ENCODE measurements at places on chromosomes 1 and 21. TPM values are rescaled to one million over a fixed set of nuclear protein-coding genes. Genes with fewer than 3 reads are reported as not detected.

The DDI2 gene
- 55.4 TPM for total RNA-seq

- H3K27me3 ChIP-seq = no peaks in the 10 kb centered on the region
- no peaks in the 10 kb centered on the region for H3K36me3 ChIP-seq
- no peaks in the 10 kb centered on the region for H3K4me1 ChIP-seq
- H3K27ac ChIP-seq = no peak overlapping the region
- DNase-seq = no peak
Observed at GRCh38 chr1:80542231-80542630, 1258.5 kb upstream of the ADGRL2 start.

- H3K4me3 ChIP-seq = no peak overlapping the region
- peaks cover 16% of the 10 kb centered on the region for H3K27me3 ChIP-seq
Observed at GRCh38 chr21:34365809-34366208, 2.0 kb downstream of the KCNE2 start.

- H3K4me1 ChIP-seq = peaks cover 9% of the 10 kb centered on the region
- no peak overlapping the region for H3K4me3 ChIP-seq
- no peak for DNase-seq
- H3K27ac ChIP-seq = peak overlapping the region; percentile 57
Observed at GRCh38 chr1:185987611-185988321, 253.6 kb downstream of the HMCN1 start.

The DMBX1 gene
- 0.47 TPM for total RNA-seq

DNA sequence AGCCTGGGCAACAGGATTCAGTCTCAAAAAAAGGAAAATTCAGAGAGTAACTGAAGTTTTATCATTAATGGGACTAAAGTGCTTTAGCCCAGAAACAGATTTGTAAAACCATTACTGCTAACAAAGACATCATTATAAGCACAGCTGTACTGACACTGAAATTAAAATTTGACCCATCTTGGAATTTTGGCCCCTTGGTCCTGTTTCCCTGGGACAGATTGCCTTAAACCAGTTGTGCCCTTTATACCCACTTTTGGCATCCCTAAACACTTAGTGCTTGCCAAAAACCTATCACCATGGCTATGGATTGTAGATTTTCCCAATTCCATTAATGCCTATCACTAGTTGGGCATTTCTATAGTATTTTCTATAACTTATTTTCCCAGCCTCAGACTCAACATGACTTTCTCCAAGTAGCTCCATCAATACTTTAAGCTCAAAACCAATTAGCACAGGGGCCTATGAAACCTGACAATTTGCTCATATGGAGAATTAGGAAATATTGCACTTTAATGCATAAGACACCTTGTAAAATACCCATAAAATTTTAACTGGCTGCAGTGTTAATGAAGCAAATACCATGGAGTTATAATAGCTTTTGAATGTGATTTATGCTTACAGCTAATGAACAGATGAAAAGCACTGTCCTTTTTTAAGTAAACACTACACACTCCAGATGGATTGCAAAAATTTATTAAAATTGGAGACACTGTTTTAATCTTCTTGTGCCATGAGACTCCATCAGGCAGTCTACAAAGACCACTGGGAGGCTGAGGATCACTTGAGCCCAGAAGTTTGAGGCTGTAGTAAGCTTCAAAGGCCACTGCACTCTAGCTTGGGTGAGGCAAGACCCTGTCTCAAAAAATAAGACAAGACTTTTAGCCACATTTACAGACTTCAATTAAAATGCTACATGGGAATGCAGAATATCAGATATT lies 4.3 kb downstream of the GAS5 start:
- no peak for DNase-seq
- peaks cover 34% of the 10 kb centered on the region for H3K4me1 ChIP-seq
- H3K27ac ChIP-seq = peak overlapping the region; percentile 92
- H3K36me3 ChIP-seq = peaks cover 36% of the 10 kb centered on the region

- no peak for DNase-seq
- no peak overlapping the region for H3K27ac ChIP-seq
- H3K4me3 ChIP-seq = no peak overlapping the region
- H3K36me3 ChIP-seq = no peaks in the 10 kb centered on the region
- peaks cover 50% of the 10 kb centered on the region for H3K27me3 ChIP-seq
Observed at GRCh38 chr1:115173151-115173550, 83.8 kb upstream of the TSPAN2 start.

DNA sequence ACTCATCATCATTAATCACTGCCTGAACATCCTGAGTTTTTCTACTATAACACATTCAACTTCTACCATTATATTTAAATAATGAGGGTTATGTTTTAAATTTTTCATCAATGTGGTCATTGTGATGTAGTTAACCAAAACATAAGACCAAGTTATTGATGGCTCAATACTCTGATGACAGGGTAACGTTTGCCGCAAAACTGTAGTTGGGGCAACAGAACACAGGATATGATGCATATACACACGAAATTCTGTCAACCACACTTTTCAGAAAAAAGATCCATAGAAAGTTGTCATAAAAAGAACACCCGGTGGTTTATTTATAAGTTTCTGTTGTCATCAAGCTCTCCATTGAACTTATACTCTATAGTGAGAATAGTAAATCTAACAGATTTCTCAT lies 121.7 kb upstream of the COL11A1 start:
- no peak overlapping the region for H3K27ac ChIP-seq
- H3K36me3 ChIP-seq = no peaks in the 10 kb centered on the region
- H3K4me1 ChIP-seq = no peaks in the 10 kb centered on the region
- no peak for DNase-seq

DNA sequence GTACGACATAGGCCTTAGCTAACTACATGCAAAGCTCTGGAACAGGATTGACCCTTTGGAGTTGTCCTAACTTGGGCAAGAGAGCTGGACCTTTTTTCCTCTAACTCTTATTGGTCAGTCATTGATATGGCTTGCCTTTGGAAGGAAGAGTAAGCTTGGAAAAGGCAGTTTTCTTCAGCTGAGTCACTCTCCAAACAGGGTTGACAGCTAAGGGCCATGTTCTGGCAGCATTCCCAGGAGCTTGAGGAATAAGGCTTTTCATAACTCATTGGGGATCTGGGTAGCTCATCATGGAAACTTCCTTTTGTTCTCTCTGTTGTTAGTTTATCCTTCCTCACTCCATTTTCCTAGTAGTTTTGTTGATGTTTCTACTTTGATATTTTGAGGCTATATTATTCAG lies 14.5 kb upstream of the ERRFI1 start:
- no peak for DNase-seq
- H3K4me3 ChIP-seq = no peak overlapping the region
- H3K4me1 ChIP-seq = no peaks in the 10 kb centered on the region
- H3K27ac ChIP-seq = no peak overlapping the region

- H3K27me3 ChIP-seq = no peaks in the 10 kb centered on the region
- no peaks in the 10 kb centered on the region for H3K4me1 ChIP-seq
- no peak for DNase-seq
- H3K27ac ChIP-seq = no peak overlapping the region
- H3K4me3 ChIP-seq = no peak overlapping the region
- H3K36me3 ChIP-seq = no peaks in the 10 kb centered on the region
Observed at GRCh38 chr1:218048828-218049420, 236.2 kb upstream of the RRP15 start.
